Mesothelial cell of epicardium (in vitro differentiated cells): ENCODE measurements at places on chromosomes 12 and 14. TPM values are rescaled to one million over a fixed set of nuclear protein-coding genes. Genes with fewer than 3 reads are reported as not detected.

- DNase-seq = no peak
These were observed 106.8 kb downstream of the PELI2 start for GRCh38 chr14:56224691-56225681.

DNA sequence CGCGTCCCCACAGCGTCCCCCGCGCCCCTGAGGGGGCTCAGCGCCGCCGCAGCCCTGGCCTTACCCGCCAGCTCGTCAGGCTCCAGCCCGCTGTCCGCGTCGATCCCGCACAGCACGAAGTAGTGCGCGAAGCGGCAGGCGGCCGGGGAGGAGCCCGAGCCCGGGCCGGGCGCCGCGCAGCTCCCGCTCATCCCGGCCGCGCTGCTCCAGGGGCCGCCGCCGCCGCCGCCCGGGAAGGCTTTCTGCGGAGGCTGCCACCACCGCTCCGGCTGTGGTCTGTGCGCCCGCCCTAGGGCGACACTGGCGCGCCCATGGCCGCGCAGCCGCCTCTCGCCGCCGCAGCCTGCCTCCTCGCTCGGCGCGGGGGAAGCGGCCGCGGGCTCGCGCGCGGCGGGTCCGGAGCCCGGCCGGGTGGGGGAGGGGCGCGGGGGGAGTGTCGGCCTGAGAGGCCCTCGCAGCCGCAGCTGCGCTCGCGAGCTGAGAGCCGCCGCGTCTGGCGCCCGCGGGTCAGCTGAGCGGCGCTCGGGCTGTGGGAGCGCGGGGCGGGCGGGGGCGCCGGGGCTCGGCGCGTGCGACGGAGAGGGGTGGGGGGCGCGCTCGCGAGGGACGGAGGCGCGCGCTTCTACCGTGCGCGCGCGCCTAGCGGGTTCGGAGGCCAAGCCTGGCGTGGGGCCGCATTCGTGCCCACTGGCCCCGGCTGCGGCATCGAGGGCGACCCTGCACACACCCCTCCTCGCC is at the start of gene DENND5B:
Gene DENND5B (minus strand): TSS at position 495 of the 738 bp plus-strand sequence. CDS start 304 bp downstream, at position 191.
- peak; percentile 83 for DNase-seq

GRCh38 chr12:99386907-99387306 is 260.6 kb upstream of the GARIN6 start:
- DNase-seq = no peak

Gene RASAL1
- total RNA-seq = 0.61 to 1.2 TPM (median 0.65 TPM) in 3 replicates
